ENCODE measurements at places on chromosomes 1 and 21.

DNA sequence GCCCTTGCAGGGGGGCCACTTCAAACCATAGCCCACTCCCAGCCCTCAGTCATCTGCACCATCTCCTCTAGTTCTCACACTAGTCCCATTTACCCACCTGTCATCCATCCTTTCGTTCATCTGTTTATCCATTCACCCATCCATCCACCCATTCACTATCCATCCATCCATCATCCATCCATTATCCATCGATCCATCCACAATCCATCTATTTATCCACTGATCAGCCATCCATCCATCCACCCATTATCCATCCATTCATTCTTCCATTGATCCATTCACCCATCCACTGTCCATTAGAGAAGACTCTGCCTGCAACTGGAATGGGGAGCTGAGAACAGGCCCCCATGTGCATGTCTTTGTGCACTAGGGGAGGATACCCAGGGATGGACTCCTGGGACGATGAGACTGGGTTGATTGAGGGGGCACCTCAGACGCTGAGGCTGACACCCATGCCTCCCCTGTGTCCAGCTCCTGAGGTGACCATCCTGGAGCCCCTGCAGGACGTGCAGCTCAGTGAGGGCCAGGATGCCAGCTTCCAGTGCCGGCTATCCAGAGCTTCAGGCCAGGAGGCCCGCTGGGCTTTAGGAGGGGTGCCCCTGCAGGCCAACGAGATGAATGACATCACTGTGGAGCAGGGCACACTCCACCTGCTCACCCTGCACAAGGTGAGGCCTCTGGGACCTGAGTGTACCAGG, 97.9 kb downstream of the TRIM11 start:
- no peaks in the 10 kb centered on the region for H3K36me3 ChIP-seq
- no peaks in the 10 kb centered on the region for H3K4me1 ChIP-seq
- no peak for DNase-seq
- H3K27me3 ChIP-seq, result no peaks in the 10 kb centered on the region

DNA sequence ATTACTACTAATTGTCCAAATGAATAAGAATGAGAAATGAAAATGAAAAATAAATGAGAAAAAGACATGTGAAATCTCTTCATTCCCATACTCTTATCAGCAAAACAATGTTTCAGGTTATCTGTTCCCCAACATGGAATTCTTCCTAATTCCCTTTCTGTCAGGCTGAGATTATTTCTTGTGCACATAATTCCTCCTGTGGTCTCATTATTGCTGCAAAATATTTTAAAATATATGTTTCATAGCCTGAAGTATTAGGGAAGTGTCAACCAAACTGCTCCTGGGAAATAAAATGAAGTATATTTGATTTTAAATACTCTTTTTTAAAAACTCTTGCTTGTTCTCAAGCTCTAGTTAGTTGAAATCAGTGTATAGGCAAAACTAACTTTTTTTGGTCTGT, 314.9 kb downstream of the USP25 start:
- H3K36me3 ChIP-seq, result no peaks in the 10 kb centered on the region
- H3K4me1 ChIP-seq, result no peaks in the 10 kb centered on the region
- DNase-seq, result no peak
- H3K27me3 ChIP-seq, result no peaks in the 10 kb centered on the region
- no peak overlapping the region for H3K27ac ChIP-seq

- DNase-seq, result no peak
- H3K27me3 ChIP-seq, result no peaks in the 10 kb centered on the region
- peaks cover 5% of the 10 kb centered on the region for H3K4me1 ChIP-seq
- no peaks in the 10 kb centered on the region for H3K36me3 ChIP-seq
- no peak overlapping the region for H3K27ac ChIP-seq
These were observed 115.2 kb downstream of the ADGRL2 start for GRCh38 chr1:81915937-81916336.

GRCh38 chr1:180631766-180632325, at the start of gene XPR1:
XPR1 (plus strand) TSS chr1:180632022; CDS start chr1:180632202, 180 bp downstream.
- DNase-seq, result peak; percentile 97
- peak within 1 kb of the TSS; percentile 73 for H3K27ac ChIP-seq
- H3K4me1 ChIP-seq, result peaks cover 15% of the 10 kb centered on the region
- H3K4me3 ChIP-seq, result peak within 1 kb of the TSS; percentile 67

DNA sequence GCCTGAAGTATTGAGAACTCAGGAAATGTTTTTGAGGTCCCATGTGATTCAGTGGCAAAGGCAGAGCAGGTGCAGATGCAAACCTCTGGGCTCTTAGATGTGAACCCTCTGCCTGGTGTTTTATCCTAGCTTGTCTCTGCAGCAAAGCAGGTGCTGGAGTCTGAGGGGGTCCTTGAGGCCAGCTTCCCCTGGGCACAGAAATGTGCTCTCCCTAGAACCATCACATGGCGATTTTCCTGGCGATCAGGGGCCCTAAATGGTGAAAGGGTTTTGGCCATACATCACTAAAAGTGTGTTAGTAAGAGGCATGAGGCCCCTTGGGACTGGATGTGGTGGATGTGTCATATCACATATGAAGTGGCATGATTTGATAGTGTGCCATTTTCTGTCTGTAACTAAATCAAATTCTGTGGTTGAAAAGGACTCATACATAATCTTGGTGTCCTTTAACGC, 144.8 kb downstream of the ST6GALNAC3 start:
- H3K27me3 ChIP-seq, result no peaks in the 10 kb centered on the region
- no peak overlapping the region for H3K4me3 ChIP-seq
- no peaks in the 10 kb centered on the region for H3K36me3 ChIP-seq
- DNase-seq, result no peak

DNA sequence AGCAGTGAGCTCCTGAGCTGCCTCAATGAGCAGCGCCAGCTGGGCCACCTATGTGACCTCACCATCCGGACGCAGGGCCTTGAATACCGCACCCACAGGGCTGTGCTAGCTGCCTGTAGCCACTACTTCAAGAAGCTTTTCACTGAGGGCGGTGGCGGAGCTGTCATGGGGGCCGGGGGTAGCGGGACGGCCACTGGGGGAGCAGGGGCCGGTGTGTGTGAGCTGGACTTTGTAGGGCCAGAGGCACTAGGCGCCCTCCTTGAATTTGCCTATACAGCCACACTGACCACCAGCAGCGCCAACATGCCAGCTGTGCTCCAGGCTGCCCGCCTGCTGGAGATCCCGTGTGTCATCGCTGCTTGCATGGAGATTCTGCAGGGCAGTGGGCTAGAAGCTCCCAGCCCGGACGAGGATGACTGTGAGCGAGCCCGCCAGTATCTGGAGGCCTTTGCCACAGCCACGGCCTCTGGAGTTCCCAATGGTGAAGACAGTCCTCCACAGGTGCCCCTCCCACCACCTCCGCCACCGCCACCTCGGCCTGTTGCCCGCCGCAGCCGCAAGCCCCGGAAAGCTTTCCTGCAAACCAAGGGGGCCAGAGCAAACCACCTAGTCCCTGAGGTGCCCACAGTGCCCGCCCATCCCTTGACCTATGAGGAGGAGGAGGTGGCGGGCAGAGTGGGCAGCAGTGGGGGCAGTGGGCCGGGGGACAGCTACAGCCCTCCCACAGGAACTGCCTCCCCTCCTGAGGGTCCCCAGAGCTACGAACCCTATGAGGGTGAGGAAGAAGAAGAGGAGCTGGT, 12.3 kb downstream of the ZBTB7B start:
- H3K36me3 ChIP-seq, result no peaks in the 10 kb centered on the region
- H3K4me3 ChIP-seq, result no peak overlapping the region
- no peak overlapping the region for H3K27ac ChIP-seq
- DNase-seq, result no peak
- H3K4me1 ChIP-seq, result no peaks in the 10 kb centered on the region

- no peak overlapping the region for H3K27ac ChIP-seq
- H3K4me3 ChIP-seq, result no peak overlapping the region
- peaks cover 38% of the 10 kb centered on the region for H3K27me3 ChIP-seq
- no peaks in the 10 kb centered on the region for H3K4me1 ChIP-seq
- DNase-seq, result no peak
- no peaks in the 10 kb centered on the region for H3K36me3 ChIP-seq
These were observed 36.1 kb upstream of the RUNX3 start for GRCh38 chr1:24966121-24966723.

DNA sequence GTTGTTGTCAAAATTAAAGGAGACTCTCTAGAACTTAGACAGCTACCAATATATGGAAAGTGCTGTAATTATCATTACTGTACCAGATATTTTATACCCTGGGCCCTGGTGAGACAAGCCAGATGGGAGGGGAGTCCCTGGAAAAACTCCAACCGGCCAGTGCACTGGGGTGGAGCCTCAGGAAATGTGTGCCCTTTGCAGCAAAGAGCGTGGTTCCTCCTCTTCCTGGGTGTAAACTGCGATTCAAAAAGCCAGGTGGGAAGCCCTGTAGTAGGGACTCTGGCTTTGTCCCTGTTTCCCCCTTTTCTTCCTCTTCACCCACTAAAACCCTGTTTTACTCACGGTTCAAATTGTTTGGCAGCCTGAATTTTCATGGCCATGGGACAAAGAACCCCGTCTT, 812.3 kb downstream of the PLA2G4A start:
- H3K27me3 ChIP-seq, result no peaks in the 10 kb centered on the region
- no peaks in the 10 kb centered on the region for H3K4me1 ChIP-seq
- no peaks in the 10 kb centered on the region for H3K36me3 ChIP-seq
- H3K27ac ChIP-seq, result no peak overlapping the region
- no peak for DNase-seq

GRCh38 chr1:17310068-17310640, 2.2 kb downstream of the PADI4 start:
- no peak overlapping the region for H3K4me3 ChIP-seq
- H3K27me3 ChIP-seq, result no peaks in the 10 kb centered on the region
- H3K36me3 ChIP-seq, result no peaks in the 10 kb centered on the region
- H3K4me1 ChIP-seq, result no peaks in the 10 kb centered on the region
- DNase-seq, result no peak
- no peak overlapping the region for H3K27ac ChIP-seq

DNA sequence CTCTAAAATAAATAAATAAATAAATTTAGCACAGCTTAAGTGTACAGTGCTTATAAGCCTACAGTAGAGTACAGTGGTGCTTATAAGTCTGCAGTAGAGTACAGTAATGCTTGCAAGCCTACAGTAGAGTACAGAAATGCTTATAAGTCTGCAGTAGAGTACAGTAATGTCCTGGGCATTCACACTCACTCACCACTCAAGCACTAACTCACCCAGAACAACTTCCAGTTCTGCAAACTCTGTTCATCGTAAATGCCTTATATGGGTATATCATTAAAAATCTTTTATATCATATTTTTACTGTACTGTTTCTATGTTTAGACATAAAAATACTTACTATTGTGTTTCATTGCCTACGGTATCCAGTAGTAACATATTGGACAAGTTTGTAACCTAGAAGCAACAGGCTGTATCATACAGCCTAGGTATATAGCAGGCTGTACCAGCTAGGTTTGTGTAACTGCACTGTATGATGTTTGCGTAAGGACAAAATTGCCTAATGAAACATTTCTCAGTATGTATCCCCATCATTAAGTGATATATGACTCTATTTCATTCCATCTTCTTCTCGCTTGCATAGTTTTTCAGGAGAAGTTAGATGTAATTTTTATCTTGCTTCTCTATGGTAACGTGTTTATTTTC, 14.0 kb upstream of the S100B start:
- H3K4me1 ChIP-seq, result no peaks in the 10 kb centered on the region
- H3K4me3 ChIP-seq, result no peak overlapping the region
- no peak for DNase-seq

DNA sequence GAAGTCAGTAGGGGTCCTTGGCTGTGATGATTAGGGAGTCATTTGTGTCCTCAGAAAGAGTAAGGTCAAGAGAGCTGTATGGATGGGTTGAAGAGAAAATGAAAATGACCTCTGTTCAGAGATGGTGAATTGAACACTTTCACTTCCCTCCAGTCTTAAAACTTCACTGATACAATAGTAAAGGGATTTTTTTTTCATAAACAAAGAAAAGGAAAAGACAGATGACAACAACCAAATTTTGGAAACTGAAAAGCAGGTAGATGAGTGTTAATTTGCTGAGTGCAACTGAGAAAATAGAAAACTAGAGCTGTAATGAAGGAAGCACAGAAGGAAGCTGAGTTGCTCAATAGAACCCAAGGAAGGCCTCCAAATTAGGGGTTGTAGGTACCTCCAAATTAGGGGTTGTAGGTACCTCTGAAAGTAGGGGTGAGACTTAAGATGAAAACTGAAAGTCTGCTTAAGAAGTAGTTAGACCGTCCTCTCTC, 14.8 kb upstream of the S1PR1 start:
- no peak for DNase-seq
- H3K4me3 ChIP-seq, result no peak overlapping the region
- H3K27ac ChIP-seq, result no peak overlapping the region
- H3K27me3 ChIP-seq, result no peaks in the 10 kb centered on the region
- no peaks in the 10 kb centered on the region for H3K4me1 ChIP-seq
- no peaks in the 10 kb centered on the region for H3K36me3 ChIP-seq

- peak overlapping the region; percentile 93 for H3K27ac ChIP-seq
- H3K4me1 ChIP-seq, result peaks cover 23% of the 10 kb centered on the region
- H3K36me3 ChIP-seq, result no peaks in the 10 kb centered on the region
These were observed 6.8 kb downstream of the MIER1 start for GRCh38 chr1:66931590-66931989.

GRCh38 chr1:244012202-244012601, 38.9 kb upstream of the ZBTB18 start:
- no peaks in the 10 kb centered on the region for H3K27me3 ChIP-seq
- H3K4me1 ChIP-seq, result peaks cover 28% of the 10 kb centered on the region
- no peak overlapping the region for H3K4me3 ChIP-seq
- no peaks in the 10 kb centered on the region for H3K36me3 ChIP-seq
- DNase-seq, result no peak

GRCh38 chr1:198890214-198890930, 251.5 kb downstream of the PTPRC start:
- no peaks in the 10 kb centered on the region for H3K36me3 ChIP-seq
- no peaks in the 10 kb centered on the region for H3K4me1 ChIP-seq
- no peak overlapping the region for H3K27ac ChIP-seq
- DNase-seq, result no peak

DNA sequence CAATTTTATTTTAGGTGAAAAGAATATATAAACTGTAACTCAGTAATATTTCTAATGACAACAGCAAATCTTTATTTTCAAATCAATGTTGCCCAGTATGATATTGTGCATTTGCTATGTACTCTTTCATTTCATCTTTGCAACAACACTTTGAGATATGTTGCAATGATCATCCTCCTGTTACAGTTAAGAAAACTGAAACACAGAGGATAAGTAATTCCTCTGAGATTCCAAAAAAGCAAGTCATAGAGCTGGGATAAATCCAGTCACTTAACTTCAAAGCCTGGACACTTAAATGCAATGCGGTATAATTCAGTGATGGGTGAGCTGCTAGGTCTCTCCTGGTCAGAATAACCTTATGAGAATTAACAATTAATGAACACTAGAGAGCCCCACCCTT, 48.6 kb upstream of the EXO1 start:
- H3K4me1 ChIP-seq, result no peaks in the 10 kb centered on the region
- no peaks in the 10 kb centered on the region for H3K36me3 ChIP-seq
- no peak overlapping the region for H3K4me3 ChIP-seq
- DNase-seq, result no peak

DNA sequence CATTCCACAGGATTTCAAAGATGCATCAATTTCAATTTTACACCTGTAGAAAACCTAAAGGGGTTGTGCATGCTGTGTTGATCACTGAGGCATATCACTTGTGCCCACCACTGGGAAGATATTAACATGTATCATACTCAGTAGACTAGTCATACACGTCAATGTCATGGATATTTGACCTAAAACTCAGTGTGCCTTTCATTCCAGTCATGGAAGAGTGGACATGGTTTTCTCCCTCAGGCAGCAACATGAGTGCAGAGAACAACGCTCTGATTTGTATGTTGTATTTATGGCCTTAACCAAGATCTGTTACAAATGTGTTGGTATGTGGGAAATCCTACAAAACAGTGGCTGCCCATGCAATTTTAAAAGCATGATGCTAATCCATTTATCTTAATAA, 6.1 kb upstream of the C1orf53 start:
- peaks cover 36% of the 10 kb centered on the region for H3K27me3 ChIP-seq
- no peak overlapping the region for H3K4me3 ChIP-seq
- no peaks in the 10 kb centered on the region for H3K36me3 ChIP-seq
- H3K27ac ChIP-seq, result no peak overlapping the region
- H3K4me1 ChIP-seq, result no peaks in the 10 kb centered on the region

Measured in tibial nerve (tissue), 4 donors.